ENCODE measurements at places on chromosomes 13 and 19.

DNA sequence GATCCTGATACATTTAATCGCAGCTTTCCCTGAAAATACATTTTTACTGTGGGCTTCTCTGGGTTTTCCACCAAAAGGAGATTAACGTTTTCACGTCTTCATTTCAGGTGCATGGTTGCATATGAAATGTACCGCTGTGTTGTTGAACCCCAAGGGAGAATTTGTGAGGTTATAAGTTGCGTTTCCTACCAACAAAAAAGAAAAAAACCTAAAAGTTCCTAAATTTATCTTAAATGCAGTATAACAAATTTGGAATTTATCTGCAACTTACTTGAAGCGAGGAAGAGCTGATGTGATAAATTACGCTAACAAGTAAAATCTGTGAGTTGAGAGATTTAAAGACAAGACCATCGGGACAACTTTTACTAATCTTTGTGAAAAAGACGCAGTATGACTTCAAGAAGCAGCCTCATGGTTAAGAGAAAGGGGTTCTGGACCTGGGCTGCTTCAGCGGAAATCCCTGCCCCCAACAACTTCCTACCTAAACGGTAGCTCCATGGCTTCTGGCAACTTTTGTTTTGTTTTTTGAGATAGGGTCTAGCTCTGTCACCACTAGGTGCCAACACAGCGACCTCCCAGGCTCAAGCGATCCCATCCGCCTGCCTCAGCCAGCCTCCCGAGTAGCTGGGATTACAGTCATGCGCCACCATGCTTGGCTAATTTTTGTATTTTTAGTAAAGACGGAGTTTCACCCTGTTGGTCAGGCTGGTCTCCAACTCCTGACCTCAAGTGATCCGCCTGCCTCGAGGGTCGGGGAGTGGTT lies 958 bp upstream of the OBI1 start:
- H3K36me3 ChIP-seq = no peaks in the 10 kb centered on the region
- H3K27ac ChIP-seq = no peak overlapping the region
- H3K27me3 ChIP-seq = no peaks in the 10 kb centered on the region
- H3K4me1 ChIP-seq = peaks cover 9% of the 10 kb centered on the region

DNA sequence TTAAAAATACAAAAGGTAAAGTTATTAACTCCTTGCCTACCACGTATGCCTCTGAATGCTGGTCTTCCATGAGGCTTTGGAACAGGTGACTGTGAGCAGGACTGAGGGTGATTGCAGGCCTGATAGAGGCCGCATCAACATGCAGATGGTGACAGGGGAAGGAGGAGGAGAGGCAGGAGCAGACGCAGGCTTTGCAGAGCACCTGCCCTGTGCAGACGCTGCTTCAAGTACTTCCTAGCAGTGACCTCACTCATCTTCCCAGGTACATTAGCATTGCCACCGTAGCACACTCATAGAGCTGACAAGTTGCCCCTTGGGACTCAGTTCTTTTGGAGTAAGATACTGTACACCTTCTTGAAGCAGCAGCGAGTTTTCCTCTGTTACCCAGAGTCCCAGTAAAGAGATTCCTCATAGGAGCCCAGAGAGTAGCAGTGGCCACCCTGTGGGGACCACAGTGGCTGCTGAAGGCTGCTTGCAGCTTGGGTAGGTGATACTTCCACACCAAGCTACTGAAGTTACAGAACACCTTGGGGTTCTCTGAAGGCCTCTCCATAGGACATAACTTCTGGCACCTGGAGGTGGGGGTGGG lies 56.0 kb downstream of the ZNF536 start:
- no peaks in the 10 kb centered on the region for H3K4me1 ChIP-seq
- no peaks in the 10 kb centered on the region for H3K27me3 ChIP-seq
- no peaks in the 10 kb centered on the region for H3K36me3 ChIP-seq
- H3K27ac ChIP-seq = no peak overlapping the region

GRCh38 chr19:31066385-31066784 lies 282.9 kb downstream of the TSHZ3 start:
- no peak for DNase-seq
- no peak overlapping the region for H3K4me3 ChIP-seq
- H3K36me3 ChIP-seq = no peaks in the 10 kb centered on the region
- no peaks in the 10 kb centered on the region for H3K4me1 ChIP-seq
- H3K27me3 ChIP-seq = no peaks in the 10 kb centered on the region

GRCh38 chr13:28746287-28746612 lies 27.5 kb upstream of the SLC46A3 start:
- peaks cover 7% of the 10 kb centered on the region for H3K4me1 ChIP-seq
- no peak overlapping the region for H3K4me3 ChIP-seq
- DNase-seq = no peak
- no peaks in the 10 kb centered on the region for H3K27me3 ChIP-seq

DNA sequence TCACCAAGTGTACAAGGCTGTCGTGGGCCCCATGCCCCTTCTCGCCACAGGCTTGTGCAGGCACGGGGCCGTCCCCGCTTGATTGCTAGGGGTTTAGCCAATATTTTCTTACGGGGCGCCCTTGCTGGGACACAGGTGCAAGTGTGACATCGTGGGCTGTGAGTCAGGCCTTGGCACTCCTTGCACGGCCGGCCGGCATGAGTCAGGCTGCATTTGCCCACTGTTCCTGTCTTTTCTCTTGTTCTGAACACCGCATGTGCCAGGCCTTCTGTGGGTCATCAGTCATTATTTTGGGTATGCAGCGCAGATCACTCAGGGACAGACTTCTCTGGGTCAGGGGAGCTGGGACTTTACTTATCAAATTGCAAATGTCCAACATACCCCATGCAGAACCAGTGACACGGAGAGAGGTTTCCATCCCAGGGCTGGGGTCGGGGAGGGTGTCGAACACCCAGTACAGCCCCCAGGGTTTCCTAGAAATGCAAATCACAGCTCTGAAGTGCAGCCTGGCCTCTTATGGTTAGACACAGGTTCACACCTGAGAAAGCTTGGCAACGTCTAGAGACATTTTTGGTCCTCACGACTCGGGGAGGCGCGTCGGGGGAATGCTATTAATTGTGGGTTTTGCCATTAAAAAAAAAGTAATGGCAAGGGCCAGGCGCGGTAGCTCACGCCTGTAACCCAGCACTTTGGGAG lies 22.5 kb upstream of the KLF2 start:
- no peak overlapping the region for H3K4me3 ChIP-seq
- no peak overlapping the region for H3K27ac ChIP-seq
- H3K4me1 ChIP-seq = peaks cover 5% of the 10 kb centered on the region
- H3K27me3 ChIP-seq = no peaks in the 10 kb centered on the region
- DNase-seq = no peak

DNA sequence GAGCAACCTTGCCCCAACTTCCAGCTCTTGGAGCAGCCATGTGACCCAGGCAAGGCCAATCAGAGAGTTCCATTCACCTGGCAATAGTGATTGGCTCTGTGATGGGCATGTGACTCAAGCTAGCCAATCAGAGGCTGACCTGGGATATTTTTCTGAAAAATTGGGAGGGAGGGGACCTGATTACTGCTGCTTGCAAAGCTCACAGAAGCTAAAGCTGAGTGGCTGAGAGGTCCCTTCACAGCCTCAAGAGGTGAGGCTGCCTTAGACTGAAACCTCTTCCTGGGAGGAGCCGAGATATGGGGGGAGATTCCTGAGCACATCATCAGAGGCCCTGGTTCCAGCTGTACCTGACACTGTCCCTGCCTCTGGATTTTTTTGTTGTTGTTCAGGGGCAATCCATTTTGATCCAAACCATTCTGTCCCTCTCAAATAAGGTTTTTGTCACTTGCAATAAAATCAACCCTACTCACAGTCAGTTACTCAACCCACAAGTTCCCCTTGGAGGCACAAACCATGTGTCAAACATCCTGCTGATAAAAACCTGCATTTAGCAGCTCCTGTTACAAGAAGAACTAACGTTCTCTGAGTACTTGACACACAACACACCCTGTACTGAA lies 4.8 kb downstream of the CIB3 start:
- H3K4me3 ChIP-seq = no peak overlapping the region
- no peak overlapping the region for H3K27ac ChIP-seq
- no peaks in the 10 kb centered on the region for H3K27me3 ChIP-seq

All from upper lobe of right lung (tissue), 1 donor.